ENCODE measurements at places on chromosomes 4 and X.
A peak's percentile ranks its signal among the peaks of the same experiment; 100 is the strongest.

- DNase-seq = no peak
These were observed 5.4 kb downstream of the SLC25A6 start for GRCh38 chrX:1386338-1387127.

DNA sequence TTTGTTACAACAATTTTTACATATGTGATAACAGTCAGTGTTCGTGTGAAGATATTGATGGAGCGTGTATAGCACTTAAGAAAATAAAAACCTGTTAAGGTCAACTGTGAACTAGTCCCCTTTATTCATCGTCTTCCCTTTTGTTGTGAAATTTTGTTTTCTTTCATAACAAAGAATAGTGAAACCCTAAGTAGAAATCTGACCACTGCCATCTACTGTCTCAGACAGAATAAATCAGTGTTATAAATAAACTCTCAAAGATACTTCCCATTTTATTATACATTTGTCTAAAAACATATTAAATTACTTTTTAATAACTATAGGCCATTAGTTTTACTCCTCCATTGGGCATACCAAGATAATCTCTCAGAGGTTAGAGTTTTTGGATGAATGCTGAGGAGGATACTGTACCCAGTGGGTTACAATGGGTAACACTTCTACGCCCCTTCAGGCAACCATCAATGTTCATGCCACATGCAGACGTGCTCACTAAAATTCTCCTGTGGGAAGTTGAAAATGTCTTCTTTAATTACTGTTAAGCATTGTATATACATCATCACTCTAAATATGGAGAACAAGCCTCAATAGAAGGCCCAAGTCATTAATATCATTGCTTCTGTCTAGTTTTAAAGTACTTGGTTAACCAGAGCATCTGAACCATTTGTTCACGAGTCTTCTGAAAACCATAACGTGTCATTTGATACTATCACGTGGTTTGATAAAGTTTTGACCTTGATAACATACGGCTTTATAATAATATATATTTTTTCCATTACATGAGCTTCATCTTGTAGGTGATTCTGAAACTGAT lies 171.2 kb downstream of the TMA16 start:
- no peak for DNase-seq

GRCh38 chr4:106996490-106996889 lies 39.6 kb downstream of the DKK2 start:
- no peak for DNase-seq

GRCh38 chrX:65596270-65597034 lies 61.9 kb upstream of the LAS1L start:
- peak; percentile 50 for DNase-seq

- DNase-seq = no peak
These were observed 1067.7 kb upstream of the PABPC4L start for GRCh38 chr4:135269125-135269890.

DNA sequence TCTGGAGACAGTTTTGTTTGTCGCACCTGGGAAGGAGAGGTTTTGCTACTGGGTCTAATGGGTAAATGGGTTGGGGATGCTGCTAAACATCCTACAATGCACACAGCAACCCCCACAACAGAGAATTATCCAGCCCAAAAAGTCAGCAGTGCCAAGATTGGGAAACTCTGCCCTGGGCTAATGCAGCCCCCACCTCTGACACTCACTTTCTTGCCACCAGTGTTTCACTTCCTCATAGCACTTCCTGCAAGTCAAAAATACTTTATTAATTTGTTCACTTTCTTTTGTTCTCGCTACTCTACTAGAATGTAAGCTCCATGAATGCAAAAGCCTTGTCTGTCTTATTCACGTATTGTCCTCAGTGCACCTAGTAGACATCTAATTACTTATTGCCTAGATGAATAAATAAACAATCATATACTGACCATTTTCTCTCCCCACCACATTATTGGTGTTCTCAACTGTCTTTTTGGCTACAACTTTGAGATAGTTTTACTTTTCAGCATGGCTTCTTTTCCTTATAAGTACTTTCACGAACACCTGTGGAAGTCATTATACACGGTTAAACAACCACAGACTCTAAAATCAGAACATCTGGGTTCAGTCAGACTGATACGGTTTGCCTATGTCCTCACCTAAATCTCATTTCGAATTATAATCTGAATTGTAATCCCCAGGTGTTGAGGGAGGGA lies 82.0 kb upstream of the PITX2 start:
- DNase-seq = no peak

GRCh38 chr4:71050809-71051208 lies 57.4 kb downstream of the DCK start:
- DNase-seq = no peak
